Lower leg skin (tissue), 4 donors: ENCODE measurements at places on chromosomes 6 and 20. TPM values are rescaled to one million over a fixed set of nuclear protein-coding genes. Genes with fewer than 3 reads are reported as not detected.
A peak's percentile ranks its signal among the peaks of the same experiment; 100 is the strongest.

- no peak for DNase-seq
These were observed 28.1 kb upstream of the AHI1 start for GRCh38 chr6:135525594-135525993.

DNA sequence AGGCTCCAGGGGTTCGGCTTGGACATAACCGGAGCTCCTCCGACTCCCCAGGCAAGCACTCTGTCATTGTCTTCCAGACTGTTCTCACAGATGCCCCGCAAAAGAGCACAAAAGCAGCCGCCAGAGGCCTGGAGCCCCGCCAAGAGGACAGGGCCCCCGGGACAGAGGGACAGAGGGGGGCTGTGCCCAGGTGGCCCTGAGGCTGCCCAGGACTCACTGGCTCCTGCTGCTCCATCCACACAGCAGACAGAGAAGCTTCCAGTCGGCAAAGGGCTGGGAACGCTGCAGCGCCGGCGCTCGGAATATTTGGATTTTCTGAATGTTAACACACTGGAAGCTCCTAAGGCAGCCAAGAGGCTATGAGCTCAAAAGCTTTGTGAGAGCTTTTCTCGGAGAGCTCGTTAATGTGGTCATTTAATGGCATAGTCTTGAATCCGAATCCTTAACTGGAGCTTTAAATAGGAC, 68.0 kb upstream of the QKI start:
- no peak for DNase-seq

DNA sequence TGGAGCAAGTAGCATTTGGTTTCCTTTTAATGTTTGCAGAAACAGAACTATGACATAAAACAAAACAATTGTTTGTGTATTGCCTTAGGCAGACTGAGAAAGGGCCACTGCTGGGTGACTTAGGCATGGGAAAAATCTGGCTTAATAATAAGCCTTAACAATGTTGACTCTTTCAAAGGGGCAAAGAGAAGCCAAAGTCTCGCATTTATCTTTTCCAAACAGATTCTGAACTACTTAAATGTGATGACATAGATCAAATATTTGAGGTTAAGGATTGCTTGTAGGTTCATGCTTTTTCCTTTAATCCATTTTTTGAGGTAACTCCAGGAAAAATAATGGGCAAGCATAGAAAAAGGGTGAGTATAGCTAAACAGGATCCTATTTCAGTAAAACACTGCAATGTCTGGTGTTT, 39.6 kb downstream of the ADAT2 start:
- DNase-seq: no peak

DNA sequence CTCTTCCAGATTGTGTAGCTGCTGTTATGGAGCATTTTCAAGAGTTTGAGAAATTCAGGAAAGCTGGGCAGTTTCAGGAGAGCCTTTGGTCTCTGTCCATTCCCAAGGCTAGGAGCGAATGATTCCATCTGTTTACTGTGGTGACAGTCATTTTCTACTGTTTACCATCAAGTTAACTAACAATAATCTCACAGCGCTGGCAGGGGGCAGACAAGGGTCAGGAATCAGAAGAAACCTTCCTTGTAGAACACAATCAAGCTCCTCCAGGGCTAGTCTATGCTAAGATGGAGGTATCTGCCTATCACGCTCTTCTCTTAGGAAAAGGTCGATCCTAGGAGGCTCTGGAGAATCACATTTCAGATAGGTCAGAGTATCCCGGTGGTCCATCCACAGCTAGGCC, 293.9 kb downstream of the KIF16B start:
- DNase-seq: no peak

- no peak for DNase-seq
These were observed 13.7 kb downstream of the FOXP4 start for GRCh38 chr6:41559655-41560427.

DNA sequence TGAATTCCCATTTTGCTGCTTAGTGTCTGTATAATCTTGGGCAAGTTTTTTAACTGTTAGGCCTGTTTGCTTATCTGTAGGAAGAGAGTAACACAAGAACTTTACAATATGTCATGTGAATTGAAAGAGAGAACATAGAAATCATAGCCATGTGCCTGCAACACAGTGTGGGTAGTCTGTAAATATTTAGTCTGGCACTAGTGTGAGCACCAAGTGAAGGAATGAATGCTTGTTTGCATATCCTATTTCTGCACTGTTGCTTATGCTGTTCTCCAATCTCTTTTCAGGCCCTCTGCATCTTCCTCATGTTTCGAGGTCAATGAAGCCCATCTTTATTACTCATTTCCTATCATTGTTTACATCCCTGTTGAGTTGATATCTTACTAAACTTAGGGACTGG, 49.2 kb downstream of the CBFA2T2 start:
- DNase-seq: no peak

DNA sequence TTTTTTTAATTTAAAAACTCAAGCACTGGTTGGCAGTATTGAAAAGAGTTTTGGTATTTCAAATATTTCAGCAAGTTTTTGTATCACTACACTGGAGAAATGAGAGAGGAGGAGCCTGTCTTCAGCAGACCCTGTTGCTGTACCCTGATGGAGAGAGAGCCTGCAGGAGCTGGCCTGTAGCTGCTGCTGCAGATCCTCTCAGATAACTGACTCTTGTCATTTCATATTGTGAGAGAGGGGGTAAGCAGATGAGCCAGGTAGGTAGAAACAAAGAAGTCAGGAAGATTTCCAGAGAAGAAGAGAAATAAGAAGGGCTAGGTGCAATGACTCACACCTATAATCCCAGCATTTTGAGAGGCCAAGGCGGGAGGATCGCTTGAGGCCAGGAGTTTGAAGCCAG, 64.1 kb upstream of the TBC1D7 start:
- no peak for DNase-seq

- DNase-seq: no peak
These were observed 2.8 kb downstream of the ACSS1 start for GRCh38 chr20:25054995-25055629.

DNA sequence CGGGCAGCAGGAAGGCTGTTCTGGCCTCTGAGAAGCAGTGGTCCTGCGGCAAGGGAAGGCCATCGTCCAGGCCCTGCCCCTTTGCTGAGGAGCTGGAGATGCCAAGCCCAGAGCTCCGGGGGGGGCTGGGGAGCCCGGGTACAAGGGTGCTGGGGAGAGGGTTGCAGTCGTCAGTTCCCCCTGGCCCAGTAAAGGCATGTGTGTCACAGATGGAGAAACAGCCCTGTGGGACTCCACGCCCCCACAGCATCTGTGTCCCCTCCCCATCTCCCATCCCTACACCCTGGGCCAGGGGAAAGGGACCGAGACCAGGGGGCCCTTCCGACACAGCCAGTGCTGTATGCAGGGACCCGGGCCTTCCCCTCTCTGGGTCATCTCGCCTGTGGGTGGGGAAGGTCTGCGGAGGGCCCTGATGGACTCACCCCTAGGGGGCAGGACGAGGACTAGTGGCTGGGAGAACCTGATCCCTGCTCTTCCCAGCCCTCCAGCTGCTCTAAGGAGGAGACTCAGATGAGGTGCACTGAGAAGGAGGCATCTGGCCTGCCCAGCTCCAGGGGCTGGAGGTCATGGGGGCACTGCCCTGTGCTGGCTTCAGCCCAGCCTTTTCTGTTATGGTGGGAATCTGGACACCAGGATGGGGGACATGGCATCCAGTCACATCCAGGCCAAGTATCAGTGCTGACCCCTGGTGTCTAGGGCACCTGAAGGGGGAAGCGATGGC, 609 bp downstream of the MYL9 start:
- DNase-seq: no peak

DNA sequence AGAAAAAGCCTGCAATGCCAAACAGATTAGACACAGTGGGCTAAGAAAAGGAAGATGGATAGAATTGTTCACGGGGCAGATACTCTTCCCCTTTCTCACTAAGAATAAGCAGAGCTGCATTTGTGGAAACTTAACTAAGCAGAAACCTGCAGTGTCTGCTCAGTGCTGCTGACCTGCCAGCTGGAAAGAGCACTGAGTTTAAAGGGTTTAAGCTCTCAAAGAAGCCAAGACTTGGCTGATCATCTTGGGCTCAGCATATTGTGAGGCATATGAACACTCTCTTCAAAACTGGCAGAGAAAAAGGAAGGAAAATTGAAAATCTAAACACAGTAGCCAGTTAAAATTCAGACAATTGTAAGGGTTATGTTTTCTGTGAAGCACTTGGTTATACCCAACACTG, 711.1 kb upstream of the EPHA7 start:
- no peak for DNase-seq

DNA sequence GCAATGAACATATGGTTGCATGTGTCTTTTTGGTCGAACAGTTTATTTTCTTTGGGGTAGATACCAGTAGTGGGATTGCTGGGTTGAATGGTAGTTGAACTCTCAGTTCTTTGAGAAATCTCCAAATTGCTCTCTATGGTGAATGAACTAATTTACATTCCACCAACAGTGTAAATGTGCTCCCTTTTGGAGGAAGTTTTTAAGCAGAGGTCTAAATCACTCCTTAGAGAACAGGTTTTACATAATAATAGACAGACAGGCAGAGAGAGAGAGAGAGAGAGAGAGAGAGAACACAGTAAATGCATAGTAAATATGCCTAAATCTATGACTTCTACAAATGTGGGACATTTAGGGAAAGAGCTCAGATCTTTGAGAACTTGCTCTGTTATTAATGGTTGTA, 37.6 kb downstream of the GRM1 start:
- no peak for DNase-seq

- no peak for DNase-seq
These were observed 776.4 kb downstream of the C6orf118 start for GRCh38 chr6:164533045-164533362.

GRCh38 chr6:49255335-49255734, 207.7 kb downstream of the MMUT start:
- no peak for DNase-seq

- no peak for DNase-seq
These were observed 36.3 kb upstream of the VEGFA start for GRCh38 chr6:43733471-43734293.

- DNase-seq: no peak
These were observed 51.4 kb upstream of the PTGIS start for GRCh38 chr20:49619113-49620048.

DNA sequence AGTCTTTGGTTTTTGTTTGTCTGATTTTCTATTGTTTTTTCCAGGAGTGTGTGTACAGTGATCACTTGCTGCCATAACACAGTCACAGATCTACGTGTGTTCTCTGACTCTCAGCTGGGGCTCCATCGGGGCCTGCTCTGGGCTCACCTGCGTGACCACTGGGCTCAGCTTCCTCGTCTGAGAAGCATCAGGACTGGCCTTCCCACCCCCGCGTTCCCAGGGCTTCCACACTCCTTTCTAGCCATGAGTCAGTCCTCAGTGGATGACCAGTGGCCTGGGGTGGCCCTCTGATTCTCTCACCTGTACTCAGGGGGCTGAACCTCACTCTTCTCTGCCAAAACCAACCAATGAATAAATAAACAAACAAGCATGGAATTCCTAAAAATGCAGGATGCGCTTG, 14.5 kb downstream of the THBS2 start:
- DNase-seq: no peak

- no peak for DNase-seq
These were observed 440.0 kb upstream of the HSF2 start for GRCh38 chr6:121959501-121959900.

- DNase-seq: no peak
These were observed 225.9 kb downstream of the PTPRT start for GRCh38 chr20:42963796-42964195.

GRCh38 chr6:27890445-27891319, 21.5 kb downstream of the OR2B2 start:
- DNase-seq: peak; percentile 88

DNA sequence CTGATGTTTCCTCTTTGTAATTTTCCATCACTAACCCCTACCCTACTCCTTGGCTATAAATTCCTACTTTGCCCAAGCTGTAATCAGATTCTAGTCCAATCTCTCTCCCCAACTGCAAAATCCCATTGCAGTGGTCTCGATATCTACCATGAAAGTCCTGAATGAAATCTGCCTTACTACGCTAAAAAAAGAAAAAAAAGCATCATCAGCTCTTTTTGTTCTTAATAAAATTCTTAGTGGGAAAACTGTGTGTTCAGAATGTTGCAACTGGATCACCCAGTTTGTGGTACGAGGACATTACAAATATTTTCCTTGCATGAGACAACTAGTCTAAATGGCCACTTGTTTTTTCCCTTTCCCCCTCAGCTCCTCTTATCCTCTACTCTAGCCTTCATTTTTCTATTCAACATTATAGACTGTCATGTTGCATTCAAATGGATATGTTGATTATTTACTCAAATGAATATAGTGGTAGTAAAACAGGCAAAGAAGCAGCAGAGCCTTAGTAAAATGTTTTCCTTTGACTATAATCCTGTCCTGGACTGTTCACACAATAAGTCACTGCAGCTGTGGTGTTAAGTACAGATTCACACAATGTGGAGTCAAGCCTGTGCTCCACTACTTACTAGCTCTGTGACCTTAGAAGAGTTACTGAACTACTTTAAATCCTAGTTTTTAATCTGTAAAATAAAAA, 527.1 kb upstream of the MARCKS start:
- no peak for DNase-seq

DNA sequence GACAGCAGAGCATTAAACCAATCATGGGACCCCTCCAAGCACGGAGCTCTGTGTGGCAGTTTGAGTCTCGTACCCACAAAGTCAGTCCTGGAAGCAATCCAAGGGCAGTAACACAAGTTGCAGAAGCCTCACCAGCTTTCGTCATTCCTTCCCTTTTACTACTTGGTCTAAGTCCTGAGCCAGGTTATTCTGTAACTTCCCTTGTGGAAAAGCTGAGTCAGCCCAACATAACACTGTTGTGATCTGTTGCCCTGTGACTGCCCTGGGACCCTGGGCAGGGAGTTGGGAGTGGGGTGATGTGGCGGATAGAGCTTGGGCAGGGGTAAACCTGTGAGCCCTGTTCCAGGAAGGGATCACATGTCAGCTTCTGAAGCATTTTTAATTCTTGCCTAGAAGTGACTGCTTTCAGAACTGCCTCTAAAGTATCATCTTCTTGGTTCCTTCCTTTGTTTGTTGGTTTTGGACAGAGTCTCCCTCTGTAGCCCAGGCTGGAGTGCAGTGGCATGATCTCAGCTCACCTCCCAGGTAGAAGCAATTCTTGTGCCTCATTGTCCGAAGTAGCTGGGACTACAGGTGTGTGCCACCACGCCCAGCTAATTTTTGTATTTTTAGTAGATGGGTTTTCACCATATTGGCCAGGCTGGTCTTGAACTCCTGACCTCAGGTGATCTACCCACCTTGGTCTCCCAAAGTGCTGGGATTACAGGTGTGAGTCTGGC, 183.7 kb upstream of the JAG1 start:
- no peak for DNase-seq

- DNase-seq: no peak
These were observed 763.2 kb upstream of the FLRT3 start for GRCh38 chr20:15100506-15101160.

The SERINC1 gene
- 159 TPM for total RNA-seq

The FAM209A gene
- total RNA-seq: not detected

The PTK6 gene
- 72.4 TPM for total RNA-seq

The USP49 gene
- total RNA-seq: 7.3 TPM

The NKAIN2 gene
- not detected for total RNA-seq

The WFDC10B gene
- not detected for total RNA-seq

The LGSN gene
- total RNA-seq: not detected

The ELOVL2 gene
- total RNA-seq: not detected

The CCN6 gene
- 2.9 TPM for total RNA-seq

The SNAP91 gene
- not detected for total RNA-seq

The HSPA12B gene
- total RNA-seq: 5.6 TPM

The TSHZ2 gene
- total RNA-seq: 8.1 TPM

The FBXO30 gene
- 7.1 TPM for total RNA-seq

The SULF2 gene
- 83.0 TPM for total RNA-seq

The TUBB1 gene
- not detected for total RNA-seq

The RSPO4 gene
- not detected for total RNA-seq

The ZNF311 gene
- total RNA-seq: 0.69 TPM

The ACSS2 gene
- total RNA-seq: 63.8 TPM

The RAE1 gene
- total RNA-seq: 30.5 TPM
